ELR (cell line): ENCODE measurements at places on chromosomes 6 and 20.
A peak's percentile ranks its signal among the peaks of the same experiment; 100 is the strongest.

DNA sequence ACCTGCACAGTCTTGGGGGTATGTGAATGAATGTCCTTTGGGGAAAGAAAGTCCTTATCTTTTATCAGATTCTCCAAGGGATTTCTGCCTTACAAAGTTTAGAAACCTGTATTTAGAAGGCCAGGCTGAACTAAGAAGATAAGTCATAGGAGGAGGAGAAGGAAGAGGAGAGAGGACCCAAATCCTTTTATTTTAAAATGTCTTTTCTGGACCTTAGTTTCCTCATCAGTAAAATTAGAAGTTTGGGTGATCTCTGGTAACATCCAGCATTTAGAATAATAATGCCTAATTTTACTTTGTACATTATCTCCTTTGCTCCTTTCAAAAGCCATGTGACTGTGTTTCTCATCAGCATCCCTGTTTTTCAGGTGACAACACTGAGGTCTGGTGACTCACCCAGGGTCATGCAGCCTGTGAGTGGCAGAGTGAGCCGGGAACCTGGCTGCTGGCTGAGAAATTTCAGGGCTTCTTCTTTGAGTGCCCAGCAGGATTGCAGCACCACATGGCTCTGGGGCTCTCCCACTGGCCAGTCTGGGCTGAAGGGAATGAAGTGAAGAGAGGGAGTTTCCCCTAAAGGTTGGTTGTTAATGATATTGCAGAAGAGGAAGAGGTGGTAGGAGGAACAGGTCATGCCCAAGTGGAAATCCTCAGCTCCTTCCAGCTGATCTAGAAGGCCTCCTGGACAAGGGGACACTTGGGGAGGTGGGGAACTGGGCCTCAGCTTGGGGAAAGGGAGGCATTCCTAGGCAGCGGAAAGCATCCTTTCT, 34.0 kb downstream of the VEGFA start:
- peak; percentile 58 for DNase-seq

- no peak for DNase-seq
These were observed 29.2 kb upstream of the CEP85L start for GRCh38 chr6:118680452-118681095.

GRCh38 chr6:30743099-30744053, 889 bp upstream of the FLOT1 start:
- DNase-seq: peak; percentile 52

GRCh38 chr6:36133912-36134311, 3.6 kb downstream of the MAPK13 start:
- DNase-seq: no peak

DNA sequence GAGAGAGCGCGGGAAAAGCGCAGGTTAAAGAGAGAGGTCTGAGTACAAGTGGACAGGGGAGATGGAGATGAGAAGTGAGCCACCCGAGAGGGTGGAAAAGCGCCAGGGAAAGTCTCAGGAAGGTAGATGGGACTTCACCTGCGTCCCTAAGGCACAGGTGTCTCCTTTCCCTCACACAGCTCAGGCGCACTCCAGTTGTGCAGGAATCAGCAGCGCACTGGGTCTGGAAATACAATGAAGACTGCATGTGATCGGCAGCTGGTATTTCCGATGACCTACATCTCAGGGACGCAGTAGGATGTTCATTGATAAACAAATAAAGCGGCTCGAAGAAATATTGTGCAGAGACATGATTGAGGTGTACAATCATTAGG, 432 bp upstream of the KHDRBS2 start:
- no peak for DNase-seq

DNA sequence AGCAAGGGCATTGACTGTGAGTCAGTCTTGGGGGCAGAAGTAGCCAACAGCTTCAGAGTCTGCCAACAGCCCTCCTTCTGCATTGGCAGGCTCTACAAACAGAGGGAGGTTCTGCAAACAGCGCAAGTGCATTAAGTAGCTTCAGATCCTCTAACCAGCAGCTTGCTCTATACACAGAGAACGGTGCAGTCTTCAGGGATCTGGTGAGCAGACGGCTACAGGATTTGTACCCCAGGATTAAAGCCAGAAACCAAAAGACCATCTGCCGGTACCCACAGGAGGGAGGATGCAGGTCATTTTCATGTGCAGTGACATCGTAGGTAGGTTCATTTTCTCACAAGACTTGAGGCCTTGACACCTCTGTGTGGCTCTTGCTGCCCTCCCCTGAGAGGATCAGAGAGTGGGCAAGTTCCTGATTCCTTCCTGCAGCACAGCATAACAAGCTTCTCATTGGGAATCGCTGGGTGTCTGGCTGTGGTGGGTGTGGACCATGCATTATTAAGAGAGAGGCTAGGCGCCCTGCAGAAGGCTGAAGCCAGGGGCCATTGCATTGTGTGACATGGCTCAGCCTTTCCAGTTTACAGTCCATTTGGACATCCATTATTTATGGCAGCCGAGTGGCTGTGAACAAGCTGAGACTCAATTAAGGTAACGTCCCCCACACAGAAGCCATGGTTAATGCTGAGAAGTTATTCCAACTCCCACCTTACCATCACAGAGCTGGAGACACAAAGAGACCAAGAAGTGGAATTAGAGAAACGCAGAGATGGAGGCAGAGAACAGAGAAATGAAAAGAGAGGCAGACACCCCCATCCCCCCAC, 250.0 kb downstream of the LRFN2 start:
- no peak for DNase-seq

- DNase-seq: no peak
These were observed 150.4 kb upstream of the QKI start for GRCh38 chr6:163263998-163264661.

DNA sequence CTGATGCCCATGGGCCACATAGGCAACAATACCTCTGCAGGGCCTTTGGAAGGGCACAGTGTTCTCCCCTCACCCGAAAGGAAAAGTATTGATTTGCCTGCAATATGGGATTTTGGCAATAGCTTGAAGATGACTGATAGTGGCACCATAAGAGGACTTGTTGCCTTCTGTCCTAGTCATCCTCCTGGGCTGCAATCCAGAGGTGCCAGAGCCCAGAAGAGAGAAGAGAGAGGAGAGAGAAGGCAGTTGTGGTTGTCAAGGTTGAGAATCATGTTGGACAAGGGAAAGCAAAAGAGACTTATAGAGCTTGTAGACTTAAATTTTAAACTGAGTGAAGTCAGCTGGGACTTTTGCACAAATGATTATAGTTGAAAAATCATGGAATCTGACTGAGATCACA, 14.6 kb downstream of the HDGFL1 start:
- DNase-seq: no peak

- DNase-seq: peak; percentile 90
These were observed 595 bp upstream of the SRF start for GRCh38 chr6:43170417-43170930.

DNA sequence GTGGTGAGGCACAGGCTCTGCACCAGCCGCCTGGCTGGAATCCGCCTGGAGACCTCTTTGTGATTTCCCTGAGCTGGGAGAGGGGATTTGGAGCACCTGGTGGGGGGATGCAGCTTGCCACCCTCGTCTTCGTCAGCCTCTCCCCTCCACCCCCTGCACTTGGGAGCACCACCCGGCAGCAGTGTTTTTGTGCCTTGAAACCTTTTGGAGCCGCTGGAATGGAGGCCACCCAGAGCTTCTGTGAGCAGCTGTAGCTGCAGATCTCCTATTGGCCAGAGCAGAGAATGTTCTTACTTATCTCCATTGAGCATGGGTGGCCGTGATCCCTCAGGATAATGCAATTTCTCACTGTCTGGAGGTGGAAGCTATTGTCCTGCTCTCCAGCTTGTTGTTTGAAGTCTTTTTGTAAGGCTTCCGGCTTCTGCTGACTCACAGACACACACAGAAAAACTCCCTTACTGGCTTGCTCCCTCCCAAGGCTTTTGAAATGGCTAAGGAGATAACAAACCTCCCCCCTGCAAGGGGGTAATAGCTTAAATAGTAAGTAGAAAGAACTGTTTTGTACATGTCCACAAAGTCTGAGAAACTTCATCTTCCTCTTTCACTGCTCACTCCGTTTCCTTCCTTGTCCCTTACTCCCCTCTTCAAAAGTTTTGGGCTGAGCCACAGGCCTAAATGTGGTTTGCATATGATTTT, 271.2 kb downstream of the PRL start:
- no peak for DNase-seq

GRCh38 chr20:51800060-51800871, 2.1 kb downstream of the SALL4 start:
- DNase-seq: peak; percentile 59

GRCh38 chr20:53994088-53994487, 76.3 kb downstream of the BCAS1 start:
- DNase-seq: no peak

GRCh38 chr20:62736026-62736406, 27.4 kb downstream of the NTSR1 start:
- DNase-seq: no peak

GRCh38 chr20:47620808-47621805, 119.4 kb downstream of the NCOA3 start:
- peak; percentile 85 for DNase-seq

GRCh38 chr6:69232008-69232407, 564.8 kb downstream of the LMBRD1 start:
- DNase-seq: no peak

DNA sequence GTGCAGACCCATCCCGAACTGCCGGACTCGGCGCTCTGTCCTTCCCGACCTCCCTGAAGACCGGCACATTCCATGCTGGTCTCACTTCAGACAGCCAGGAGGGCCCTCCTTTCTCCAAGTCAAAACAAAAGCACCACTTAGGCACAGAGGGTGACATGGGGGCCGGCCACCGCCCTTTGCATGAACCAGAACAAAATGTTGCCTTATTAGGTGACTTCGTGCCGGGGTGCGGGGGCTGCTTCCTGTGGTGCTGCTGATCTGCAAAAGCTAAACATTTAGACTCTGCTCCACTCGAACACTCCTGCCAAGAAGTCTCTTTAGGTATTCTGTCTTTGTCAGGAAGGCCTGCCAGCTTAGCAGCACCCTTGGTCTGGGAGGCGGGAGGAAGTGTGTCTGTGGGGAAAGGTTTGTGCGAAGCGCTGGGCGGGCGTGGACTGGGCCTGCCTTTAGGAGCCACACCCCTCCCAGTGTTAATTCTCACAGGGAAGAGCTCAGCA, 133.8 kb downstream of the SMOC2 start:
- no peak for DNase-seq

DNA sequence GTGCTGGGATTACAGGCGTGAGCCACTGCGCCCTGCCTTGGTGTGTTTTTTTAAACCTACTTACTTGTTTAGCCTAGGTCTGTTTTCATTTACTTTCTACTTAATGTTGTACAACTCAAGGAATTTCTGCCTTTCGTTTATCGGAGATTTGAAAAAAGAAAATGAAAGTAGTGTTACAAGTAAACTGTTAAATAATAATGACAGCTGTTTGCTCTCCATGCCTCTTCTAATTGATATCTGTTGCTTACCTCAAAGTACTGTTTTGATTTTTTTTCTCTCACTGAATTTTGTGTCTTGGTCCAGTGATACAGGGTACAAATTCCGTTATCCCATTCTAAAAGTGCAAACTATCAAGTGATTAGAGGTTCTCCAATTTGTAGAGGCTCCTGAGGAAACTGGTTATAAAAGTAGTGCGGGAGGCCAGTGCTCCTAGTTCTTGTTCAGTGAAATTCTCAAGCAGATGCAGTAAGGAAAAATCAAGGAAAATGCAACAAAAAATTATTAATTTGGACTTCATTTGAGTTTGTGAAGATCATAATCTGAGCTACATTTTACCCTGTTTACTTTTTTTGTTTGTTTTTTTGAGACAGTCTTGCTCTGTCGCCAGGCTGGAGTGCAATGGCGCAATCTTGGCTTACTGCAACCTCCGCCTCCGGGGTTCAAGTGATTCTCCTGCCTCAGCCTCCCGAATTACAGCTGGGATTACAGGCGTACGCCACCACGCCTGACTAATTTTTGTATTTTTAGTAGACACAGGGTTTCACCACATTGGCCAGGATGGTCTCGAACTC, 2.2 kb downstream of the UBR2 start:
- no peak for DNase-seq

- peak; percentile 13 for DNase-seq
These were observed 482.5 kb downstream of the QKI start for GRCh38 chr6:163897030-163897429.

DNA sequence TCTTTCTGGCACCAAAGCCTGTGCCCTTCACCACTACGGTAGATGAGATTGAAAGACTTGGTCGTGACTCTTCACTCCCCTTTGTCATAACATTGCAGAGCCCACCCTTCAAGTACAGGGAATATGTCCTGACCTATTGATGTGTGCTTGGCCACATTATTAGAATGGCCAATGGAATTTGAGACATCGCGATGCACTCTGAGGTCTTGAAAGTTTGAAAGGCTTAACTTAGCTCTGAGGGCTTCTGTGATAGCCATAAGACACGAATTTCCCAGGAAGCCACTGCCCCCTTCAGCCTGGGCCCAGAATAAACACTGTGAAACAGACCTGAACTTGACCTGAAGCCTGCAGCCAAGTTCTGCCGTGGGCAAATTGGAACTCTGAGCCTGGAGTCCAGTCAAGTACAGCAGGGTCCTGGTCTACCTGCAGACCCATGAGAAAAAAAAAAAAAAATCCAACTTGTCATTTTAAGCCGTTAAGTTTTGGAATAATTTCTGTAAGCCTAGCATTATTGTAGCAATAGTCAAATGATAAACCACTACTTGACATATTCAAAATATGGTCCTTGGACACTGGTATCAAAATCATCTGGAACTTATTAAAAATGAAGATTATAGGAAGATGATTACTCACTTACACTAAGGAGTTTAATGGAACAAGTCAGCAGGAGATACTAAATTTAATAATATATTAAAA, 36.9 kb upstream of the TRAF3IP2 start:
- peak; percentile 77 for DNase-seq

DNA sequence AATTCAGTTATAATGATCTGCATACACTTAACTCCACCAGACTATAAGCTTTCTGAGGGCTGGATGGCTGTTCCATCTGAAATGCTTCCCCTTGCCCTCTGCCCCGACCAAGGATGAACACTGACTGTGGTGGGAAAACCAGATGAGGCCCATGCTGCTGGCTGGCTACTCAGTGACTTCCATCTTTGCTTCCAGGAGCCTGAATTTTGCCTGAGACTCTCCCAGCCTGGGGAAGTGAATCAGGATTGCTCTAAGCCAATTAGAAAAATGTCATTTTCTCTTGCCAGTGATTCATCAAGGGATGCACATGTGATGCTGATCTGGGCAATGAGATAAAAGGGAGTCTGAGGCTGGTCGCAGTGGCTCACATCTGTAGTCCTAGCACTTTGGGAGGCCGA, 1.7 kb upstream of the TOMM34 start:
- peak; percentile 96 for DNase-seq

GRCh38 chr6:118709859-118710350, 58.5 kb upstream of the CEP85L start:
- DNase-seq: peak; percentile 91
